ENCODE measurements at places on chromosomes 1 and 21. TPM values are rescaled to one million over a fixed set of nuclear protein-coding genes. Genes with fewer than 3 reads are reported as not detected.

GRCh38 chr1:232207073-232207866 is 422.7 kb downstream of the SIPA1L2 start:
- DNase-seq: no peak

- no peak for DNase-seq
Measured at GRCh38 chr1:75630004-75630594, 19.2 kb upstream of the SLC44A5 start.

DNA sequence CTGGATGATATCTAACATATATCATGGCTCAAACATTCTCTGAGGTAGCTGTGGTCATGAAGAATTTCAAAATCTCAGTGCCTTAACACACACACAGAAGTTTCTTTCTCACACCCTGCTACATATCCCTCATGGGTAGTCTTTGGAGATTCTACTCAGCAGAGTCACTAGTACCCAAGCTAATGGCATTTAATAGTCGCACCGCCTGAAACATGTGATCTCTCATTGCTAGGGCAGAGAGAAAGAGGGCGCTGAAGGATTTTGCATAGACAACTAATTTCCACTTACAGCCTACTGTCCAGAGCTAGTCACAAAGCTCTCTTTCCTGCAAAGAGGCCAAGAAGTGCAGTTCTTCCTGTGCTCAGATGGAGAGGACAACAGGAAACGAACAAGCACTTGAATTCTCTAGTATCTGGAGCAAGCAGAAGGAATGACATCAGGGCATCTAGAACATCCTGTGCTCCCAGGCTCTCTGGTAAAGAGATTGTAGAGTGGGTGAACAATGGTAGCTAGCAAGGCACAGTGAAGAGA is 183.4 kb upstream of the PTBP2 start:
- DNase-seq: no peak

GRCh38 chr1:18057623-18058022 is 50.0 kb upstream of the IGSF21 start:
- no peak for DNase-seq

GRCh38 chr1:98017184-98017583 is 96.3 kb upstream of the DPYD start:
- no peak for DNase-seq

GRCh38 chr21:31236528-31236927 is 107.5 kb downstream of the TIAM1 start:
- no peak for DNase-seq

DNA sequence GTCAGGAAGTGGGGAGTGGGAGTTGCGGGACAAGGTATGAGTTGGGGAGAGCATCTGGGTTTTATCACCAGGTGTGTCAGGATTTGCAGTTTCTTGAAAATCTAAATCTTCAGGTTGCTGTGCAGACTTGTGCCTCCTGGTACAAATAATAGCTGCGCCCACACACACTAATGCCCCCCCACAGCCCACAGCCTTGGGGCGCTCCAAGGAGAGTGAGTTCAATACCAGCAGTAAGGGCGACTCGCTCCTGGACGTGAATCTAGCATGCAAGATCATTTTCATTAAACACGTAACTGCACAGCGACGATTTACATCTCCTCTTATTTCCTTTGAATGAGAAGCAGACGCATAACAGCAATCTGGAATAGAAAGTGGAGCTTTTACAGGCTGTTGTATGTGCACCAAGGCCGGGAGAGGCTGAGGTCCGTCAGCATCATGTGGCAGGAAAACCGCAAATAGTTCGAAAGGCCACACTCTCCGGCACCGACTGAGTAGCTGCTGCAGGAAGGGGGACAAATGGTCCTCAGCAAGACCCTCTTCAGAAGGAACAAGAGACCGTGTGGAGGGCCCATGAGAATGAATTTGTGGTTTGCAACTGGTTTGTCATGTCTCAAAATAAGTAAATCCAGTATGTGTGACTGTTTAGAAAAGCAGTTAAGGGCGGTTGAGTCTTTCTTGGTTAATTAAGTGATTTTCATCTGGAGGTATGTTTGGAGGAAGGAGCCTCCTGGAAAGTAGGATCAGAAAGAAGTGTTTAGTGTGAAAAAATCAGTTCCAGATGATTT is 439.5 kb downstream of the SMYD3 start:
- no peak for DNase-seq

DNA sequence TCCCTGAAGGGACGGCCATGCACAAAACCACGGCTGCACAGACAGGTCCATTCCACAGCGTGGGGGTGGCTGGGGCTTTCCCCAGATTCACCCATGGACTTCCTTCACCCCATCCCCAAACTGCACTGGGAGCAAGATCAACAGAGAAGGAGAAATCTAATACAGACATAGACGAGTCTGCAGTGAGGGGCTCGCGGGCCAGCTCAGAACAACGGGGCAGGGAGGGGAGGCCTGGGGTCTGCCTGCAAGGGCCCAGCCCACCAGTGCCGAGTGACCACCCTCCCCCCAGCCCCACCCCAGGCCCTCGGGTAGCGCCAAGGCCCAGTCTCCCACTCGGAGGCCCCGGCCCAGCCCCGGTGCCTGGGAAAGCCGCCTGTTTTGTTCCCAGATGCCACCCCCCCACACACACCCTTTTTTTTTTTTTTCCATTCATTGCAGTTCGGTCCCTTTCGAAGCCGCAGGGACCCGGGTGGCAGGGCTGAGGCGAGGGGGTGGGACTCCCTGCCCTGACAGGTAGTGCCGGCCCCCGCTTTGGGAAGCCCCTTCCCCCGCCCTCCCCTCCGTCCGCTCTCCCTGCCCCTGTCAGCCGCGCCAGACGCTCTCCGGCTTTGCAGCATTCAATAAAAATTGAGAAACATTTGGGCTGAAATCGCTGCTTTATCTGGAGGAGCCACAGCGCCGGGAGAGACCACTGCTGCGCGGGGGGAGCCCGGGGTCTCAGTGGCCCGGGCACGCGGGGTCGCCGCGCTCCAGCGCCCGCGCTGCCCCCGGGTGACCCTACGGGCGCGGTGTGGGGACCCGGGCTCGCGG is 543 bp upstream of the EPHB2 start:
- DNase-seq: peak; percentile 73

- DNase-seq: no peak
Measured at GRCh38 chr1:197915862-197916499, 1.2 kb upstream of the LHX9 start.

GRCh38 chr1:205122489-205122882 is 708 bp upstream of the RBBP5 start:
- no peak for DNase-seq

GRCh38 chr1:172350856-172351255 is 69.6 kb upstream of the C1orf105 start:
- no peak for DNase-seq

DNA sequence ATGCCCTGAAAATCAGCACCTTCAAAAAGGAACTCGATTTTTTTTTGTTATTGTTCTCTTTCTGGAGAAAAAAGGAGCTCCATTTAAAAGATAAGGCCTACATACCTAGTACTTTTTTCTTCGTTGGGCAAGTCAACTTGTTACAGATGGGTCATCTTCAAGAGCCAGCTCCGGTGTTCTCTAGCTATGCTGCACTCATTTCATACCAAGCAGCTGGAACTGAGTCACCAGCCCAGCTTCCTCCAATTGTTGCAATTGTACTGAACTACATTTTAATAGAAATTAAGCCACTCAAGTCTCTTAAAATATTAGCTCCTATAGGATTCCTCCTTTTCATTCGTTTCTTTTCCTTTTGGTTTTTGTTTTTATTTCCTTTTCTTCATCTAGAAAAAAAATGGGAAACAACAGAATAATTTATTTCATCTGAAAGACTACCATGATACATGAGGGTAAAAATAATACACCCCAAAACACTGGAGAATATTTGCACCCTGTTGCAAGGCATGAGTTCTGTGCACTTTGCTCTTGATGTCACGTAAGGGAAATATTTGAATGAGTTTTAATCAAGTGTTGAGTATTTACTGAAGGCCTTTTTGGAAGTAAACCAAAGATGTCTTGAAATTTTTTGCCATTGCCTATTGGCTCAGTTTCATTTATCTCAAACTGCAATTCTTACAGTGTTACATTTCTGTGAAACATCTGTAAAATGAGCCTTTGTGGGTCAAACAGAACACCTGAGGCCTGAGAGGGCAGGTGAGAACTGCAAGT is 60.5 kb downstream of the CLIC4 start:
- DNase-seq: no peak

DNA sequence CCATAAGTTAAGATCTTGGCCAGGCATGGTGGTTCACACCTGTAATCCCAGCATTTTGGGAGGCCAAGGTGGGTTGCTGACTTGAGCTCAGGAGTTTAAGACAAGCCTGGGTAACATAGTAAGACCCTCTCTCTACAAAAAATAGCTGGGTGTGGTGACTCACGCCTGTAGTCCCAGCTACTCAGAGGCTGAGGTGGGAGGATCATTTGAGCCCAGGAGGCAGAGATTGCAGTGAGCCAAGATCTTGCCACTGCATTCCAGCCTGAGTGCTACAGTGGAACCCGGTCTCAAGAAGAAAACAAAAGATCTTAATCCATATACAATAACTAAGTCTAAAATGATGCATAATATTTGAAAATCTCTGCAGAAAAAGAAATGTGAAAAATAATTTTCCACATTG is 165.5 kb upstream of the NR5A2 start:
- DNase-seq: no peak

DNA sequence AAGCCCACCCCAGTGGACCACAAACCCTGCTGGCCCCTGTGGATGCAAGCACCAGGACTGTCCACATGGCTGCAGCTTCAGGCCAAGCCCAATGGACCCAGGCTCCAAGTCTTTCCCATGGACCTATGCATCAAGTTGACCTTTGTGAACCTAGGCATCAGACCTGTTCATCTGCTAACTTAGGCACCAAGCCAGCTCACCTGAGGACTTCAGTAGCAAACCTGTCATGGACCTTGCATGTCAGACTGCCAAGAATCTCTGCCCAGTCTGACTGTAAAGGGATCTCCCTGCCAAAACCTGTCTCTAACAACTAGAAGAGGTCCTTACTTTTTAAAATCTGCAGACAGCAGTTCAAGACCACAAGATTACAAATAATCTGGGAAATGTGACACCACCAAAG is 37.8 kb downstream of the FMO3 start:
- DNase-seq: peak; percentile 19

DNA sequence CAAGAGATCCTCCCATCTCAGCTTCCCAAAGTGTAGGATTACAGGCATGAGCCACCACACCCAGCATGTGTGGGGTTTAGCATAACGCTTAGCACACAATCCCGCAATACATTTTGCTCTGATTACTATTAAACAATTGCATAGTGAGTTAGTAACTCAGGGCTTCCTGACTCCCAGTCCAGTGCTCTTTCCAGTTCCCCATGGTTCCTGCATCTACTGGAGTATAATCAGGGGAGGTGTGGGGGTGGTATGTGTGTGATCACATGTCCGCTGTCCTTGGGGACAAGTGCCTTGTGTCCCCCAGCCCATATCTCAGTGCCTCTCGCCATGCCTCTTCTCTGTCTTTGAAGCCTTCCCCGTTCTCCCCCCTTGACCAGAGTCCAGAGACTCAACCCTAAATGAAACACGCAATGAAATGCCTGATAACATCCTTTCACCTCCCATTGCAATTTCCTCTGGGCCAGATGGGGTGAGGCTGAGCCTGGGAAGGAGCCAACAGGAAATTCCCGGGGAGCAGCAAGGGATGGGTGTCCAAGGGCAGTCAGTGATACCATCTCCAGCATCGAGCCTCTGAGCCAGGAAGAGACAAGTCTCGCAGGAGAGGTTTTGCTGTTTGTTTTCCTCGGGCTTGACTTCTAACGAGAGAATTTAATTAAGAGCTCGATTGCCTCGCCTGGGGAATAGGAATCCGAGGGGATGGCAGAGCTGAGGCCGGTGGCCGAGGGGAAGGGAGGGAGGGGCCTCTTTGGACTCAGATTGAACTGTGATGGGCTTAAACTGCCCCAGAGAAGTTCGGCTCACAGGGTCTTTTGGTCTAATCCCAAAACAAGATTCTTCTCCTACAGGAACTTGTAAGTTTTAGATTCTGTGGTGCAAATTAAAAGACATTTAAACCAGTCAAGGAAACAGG is 7.7 kb upstream of the HTR1D start:
- peak; percentile 58 for DNase-seq

GRCh38 chr1:174497478-174497877 is 49.7 kb downstream of the GPR52 start:
- no peak for DNase-seq

DNA sequence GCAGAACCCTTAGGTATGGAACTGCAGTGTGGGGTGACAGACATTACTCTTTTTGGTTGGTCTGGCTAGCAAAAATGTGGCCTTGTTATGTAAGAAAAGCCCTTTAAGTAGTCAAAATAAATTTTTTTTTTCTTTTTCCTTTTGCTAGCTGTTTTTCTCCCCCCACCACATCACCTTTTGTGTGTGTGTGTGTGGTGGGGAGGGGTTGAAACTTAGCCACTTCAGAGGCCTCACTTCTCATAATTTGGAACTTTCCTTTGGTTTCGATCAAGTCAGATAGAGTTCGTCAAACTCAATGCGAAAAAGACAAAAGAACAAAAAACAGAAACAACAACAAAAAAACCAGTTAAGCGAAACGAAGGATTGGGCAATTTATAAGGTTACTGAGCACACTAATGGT is 1.9 kb upstream of the PRMT2 start:
- DNase-seq: no peak

The GPATCH2 gene
- total RNA-seq: 7.8 TPM

The BRINP3 gene
- total RNA-seq: 2.5 TPM

The USH2A gene
- total RNA-seq: 1.2 TPM

The FCRL6 gene
- not detected for total RNA-seq

The NDUFS2 gene
- 297 TPM for total RNA-seq

The CRYZ gene
- 38.6 TPM for total RNA-seq
